ENCODE measurements at places on chromosomes 11 and 22.

GRCh38 chr11:76380159-76380976 lies 564 bp downstream of the THAP12 start:
- DNase-seq = peak; percentile 45

GRCh38 chr22:37630839-37631435 lies 8.5 kb upstream of the SH3BP1 start:
- no peak for DNase-seq

DNA sequence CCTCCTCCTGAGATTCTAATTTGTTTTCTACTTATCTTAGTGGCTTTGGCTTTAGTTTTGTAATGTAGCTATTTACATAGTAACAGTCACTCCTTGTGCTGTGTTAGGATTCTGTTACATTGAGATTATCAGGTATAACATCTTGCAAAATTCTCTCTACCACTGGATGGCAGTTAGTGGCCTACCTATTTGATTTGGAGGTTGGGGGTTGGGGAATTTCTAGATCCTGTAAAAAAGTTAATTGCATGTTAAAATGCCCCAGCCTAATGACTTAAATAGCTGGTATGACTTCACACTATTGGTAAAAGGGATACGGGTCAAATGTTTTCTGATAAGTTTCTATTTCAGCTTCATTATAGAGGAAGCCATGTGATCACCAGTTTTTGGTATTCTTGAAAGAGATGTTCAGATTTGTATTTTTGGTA lies 2.8 kb downstream of the GRK3 start:
- peak; percentile 46 for DNase-seq

DNA sequence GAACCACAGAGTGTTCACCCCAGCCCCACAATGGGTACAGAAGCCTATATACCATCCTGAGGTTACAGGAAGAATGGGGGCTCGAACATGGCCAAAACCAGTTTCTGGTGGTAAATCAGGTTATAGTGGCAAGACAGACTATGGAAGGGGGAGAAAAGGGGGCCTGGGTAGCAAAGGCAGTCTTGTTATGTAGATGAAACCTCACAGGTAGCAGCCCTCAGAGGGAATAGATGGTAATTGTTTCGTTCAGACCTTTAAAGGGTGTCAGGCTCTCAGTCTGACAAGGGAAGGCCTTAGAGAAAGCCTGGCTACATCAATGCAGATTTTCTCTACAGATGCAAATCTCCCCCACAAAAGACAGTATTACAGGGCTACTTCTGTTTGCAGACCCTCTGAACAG lies 3.4 kb downstream of the CAPN1 start:
- no peak for DNase-seq

DNA sequence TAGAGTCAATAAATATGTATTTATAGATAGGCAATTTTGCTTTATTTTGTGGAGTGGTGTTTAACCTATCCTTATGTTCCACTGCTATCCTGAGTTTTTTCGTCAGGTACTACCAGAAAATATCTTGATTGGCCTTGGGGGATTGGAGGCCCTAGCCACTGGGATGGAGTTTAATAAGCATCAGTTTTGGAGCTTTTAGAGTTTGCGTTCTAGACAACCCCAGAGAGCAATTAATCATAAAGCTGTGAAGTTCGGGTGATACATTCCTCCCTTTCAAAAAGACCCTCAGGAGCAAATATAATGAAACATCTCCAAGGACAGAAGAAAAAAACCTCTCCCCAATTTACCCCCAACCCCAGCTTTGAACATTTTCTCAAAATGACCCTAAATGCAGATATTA lies at the start of gene OR5A1:
Gene OR5A1, plus strand, starts transcription at position 301 of the 400 bp plus-strand sequence. CDS start 6,700 bp downstream, outside the sequence.
- DNase-seq = no peak

DNA sequence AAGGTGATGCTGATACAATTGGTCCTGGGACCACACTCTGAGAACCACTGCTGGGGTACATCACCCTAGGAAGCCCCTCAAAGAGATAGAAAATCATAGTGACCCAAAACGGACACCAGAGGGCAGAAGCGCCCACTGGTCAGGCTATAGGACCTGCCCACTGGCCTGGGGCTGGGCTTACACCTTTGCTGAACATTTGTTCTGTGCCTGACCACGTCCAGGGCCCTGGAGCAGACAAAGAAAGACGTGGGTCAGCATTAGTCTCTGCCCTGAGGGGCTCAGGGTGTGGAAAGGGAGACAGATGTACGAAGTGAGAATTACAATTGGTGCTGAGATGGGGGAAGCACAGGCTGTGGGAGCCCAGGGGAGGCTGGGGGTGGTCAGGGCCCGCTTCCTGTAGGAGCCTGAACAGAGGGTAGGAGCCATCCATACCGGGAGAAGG lies 14.4 kb upstream of the SERPINH1 start:
- peak; percentile 41 for DNase-seq

DNA sequence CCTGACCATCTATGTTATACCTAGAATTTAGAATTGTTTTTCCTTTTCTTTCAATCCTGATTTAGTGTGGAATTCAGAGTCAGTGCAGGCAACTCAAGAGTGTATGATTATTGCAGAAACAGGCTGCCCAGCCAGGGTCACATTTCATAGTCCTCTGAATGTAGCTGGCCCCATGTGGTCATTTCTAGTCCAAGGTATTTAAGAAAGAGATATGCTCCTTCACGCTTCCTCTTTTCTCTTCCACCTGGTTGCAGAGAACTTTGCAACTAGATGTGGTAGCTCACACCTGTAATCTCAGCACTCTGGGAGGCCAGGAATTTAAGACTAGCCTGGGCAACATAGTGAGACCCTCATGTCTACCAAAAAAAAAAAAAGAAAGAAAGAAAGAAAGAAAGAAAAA lies 27.6 kb upstream of the LDLRAD3 start:
- DNase-seq = no peak

DNA sequence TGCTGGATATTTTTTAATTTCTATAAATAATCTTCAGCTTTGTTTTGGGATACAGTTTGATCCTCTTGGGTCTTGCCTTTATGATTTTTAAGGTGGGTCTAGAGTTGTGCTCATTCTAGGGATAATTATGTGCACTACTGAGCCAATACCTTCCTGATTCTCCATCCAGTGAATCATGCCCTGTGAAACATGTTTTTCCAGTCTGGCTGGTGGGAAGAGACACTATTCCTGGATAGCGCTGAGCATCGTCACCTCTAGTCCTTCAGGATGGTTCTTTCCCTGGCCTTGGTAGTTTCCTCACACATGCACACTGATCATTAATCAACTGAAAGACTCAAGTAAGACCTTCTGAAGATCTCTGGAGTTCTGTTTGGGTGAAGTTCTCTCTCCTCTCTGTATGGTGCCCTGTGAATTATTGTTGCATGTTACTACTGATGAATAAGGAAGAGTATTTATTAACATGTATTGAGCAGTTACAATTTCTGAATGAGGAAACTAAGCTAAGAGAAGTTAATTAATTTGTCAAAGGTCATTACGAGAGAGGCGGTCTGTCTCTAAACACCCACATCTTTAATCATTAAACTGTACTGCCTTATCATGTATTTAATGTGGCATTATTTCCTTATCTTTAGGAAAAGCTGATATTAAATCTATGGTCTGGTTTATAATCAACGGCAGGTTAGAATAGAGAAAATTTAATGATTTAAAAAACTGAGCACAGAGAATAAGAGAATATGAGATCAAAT lies 39.1 kb upstream of the LIPT2 start:
- no peak for DNase-seq

- DNase-seq = no peak
Measured at GRCh38 chr11:11979488-11980117, 28.8 kb downstream of the DKK3 start.

DNA sequence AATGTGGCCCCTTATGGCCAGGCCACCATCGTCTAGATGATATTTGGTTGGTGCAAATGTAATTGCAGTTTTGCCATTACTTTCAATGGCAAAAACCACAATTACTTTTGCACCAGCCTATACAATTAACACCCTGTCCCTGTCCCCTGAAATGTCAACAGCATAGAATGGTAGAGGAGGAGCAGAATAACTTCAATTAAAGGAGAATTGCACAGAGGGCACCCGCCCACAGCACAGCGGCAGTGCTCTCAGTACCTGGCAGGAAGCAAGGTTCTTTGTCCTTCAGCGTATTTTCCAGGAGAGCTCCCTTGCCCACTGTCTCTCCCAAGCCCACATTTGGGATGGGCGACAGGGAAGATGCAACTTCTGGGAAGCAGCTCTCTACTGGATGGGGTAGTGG lies 115.3 kb downstream of the TRIM29 start:
- DNase-seq = no peak

GRCh38 chr11:67114275-67114896 lies 4.7 kb upstream of the KDM2A start:
- no peak for DNase-seq

Measured in OCI-LY7 (cell line).